ENCODE measurements at places on chromosomes 12 and 14.

DNA sequence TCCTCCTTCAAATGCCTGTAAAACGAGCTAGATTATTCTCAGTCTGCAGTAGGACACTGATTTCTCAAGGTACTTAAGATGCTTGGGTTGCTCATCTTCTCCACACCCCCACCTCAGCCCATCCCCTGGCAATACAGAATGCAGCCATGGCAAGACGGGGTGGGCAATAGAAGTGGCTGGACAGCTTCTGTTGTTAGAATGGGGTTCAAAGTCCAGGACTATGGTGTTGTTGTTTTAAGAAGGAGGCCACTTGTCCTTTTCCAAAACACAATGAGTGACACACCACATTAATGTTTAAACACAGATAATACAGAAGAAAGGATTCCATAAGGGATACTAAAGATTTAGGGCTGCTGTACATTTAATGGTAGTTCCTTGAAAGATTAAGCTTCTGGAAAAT lies 188.9 kb upstream of the BCL2L14 start:
- DNase-seq, result no peak

- DNase-seq, result no peak
Measured at GRCh38 chr14:86892152-86892956, 1100.6 kb downstream of the GALC start.

GRCh38 chr12:88996200-88996788 lies 356.0 kb downstream of the DUSP6 start:
- DNase-seq, result no peak

DNA sequence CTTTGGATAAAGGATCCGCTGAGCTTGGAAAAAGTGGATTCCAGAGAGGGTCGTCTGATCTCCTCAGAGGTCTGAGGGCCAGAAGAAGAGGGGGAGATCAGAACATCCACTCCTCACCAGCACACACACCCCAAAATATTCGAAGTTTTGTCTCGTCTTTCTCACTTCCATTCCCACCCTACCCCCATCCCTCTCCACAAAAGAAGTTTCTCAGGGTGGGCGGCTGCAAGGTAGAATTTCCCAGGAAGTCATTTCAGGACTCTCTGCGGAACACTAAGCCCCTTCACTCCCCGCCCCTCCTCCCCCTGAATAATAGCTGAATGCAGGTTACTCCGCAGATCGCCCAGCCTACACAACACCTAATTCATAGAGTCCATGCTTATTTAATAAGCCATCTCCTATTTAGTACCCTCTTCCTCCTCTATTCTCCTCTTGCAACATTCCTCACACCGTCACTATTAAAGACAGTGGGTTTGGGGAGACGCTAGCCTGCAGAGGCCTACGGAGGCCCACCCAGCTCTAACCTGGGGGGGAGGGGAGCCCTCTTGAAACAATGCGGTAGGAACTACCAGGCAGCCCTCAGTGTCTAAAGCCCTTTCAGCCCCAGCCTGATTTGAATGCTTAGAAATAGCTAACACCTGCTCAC lies 649 bp upstream of the SALL2 start:
- DNase-seq, result no peak

DNA sequence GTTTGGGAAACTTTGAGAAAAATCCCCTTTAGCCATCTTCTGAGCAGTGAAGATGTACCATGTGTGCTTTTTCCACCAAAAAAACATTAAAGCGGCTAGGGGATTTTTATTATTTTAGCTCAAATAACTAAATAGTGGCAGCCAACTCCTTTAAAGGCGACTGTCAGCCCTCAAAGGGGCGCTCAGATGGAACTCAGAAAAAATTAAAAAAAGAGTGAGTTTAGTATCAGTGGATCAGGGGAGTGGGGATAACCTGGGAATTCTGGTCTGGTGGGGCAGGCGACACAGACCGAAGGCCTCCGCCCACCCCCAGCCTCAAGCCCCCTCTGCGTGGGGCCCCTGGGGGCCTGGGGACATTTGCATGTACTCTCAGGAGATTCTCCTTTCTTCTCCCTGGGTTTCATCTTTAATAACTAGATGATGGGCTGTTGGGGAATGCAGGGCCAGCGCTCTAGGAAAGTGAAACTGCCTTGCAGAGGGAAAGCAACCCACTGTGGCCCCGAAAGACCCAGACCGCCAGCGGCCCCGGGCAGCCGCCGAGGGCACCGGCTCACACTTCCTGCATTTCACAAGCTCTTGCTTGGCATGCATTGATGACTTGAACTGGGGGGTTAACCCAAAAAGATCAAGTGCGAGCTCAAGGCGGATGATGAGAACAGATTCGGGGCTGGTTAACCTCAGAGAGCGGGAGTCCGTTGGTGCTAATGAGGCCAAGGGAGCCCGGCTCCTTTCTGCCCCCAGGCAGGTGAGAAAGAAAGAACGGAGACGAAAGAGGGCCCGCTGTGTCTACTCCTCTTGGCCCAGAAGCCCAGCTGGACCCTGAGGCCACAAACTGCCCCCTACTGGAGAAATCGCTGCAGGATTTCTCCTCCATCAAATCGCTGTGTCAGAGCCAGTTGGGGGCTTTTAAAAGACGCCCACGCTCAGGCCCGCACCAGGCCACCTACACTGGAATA lies 7.3 kb upstream of the BATF start:
- DNase-seq, result peak; percentile 71

- DNase-seq, result no peak
Measured at GRCh38 chr14:90536511-90537191, 139.8 kb downstream of the CALM1 start.

DNA sequence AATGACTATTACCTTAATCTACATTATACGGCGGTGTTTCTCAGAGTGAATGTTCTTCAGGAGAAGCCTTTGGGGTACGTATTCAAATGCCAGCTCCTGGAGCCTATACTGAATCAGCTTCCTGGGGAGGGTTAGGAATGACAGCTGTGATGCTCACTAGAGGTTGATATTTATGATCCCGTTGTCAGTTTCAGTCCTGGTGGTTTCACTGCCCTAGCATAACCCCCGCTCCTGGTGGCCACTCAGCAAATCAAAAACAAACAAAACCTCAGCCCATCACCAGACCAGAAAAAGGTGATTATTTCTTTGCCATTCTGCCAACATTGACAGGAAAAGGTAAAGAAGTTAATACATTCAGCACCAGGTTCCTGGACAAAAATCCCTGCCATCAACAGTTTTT lies 136.5 kb upstream of the CRY1 start:
- DNase-seq, result no peak

DNA sequence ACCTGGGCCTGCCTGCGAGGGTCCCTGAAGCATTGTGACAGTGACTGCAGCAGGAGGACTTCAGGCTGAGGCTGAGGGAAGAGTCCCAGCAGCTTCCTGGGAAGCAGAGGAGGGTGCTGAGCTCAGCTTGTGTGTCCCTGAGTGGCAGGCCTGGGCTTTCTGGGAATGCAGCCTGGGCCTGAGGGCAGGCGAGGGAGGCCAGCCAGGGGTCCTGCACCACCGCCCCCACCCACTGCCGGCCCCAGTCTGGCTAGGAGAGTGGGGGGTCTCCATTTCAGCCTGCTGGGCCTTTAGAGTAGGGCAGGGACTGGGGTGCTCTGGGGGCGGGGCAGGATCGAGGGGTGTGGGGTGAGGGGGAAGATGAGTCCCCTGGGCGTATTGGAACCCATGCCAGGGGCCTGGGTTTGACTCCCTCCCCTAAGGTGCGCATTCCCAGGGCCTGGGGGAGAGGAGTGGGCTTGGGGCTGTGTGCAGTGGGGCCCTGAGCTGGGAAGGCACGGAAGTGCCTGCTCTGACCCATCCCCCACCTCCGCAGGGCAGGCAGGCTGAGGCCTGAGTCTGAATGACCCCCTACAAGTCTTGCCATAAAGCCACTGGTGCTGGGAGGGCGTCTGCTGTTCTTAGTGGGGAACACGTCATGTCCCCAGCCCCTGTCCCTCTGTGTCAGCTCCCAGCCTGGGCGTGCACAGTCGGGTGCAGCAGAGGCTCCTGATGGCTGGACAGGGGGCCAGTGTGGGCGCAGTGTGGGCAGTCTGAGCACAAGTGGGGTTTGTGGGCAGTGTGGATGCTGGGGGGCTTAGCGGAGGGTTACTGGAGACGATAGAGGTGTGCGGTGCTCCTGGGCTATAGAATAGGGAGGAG lies 46.4 kb downstream of the KRT80 start:
- DNase-seq, result no peak

- DNase-seq, result no peak
Measured at GRCh38 chr12:3905664-3906063, 32.5 kb upstream of the PARP11 start.

- DNase-seq, result no peak
Measured at GRCh38 chr14:95137164-95137803, 20.0 kb downstream of the DICER1 start.

- DNase-seq, result no peak
Measured at GRCh38 chr12:132772606-132773005, 11.0 kb upstream of the ANKLE2 start.
